ENCODE measurements at places on chromosomes 7 and 10.

DNA sequence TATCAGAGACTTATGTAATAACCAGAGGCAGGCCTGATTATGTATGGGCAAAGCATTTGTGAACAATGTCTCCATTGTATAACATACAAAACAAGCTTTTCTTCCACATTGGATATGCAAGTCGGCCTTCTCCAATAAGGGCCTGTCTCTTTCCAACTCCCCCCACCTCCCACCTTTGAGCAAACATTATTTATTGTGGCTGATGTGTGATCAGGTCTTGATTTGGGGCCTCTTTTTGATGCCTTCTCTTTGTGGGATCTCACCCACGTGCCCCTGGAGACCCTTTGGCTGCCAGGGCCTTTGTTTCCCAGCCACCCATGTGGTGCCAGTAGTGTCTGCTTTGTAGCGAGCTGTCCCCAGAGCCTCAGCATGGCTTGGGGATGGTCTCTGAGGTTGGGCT, 53.0 kb downstream of the TCF7L2 start:
- DNase-seq: no peak

DNA sequence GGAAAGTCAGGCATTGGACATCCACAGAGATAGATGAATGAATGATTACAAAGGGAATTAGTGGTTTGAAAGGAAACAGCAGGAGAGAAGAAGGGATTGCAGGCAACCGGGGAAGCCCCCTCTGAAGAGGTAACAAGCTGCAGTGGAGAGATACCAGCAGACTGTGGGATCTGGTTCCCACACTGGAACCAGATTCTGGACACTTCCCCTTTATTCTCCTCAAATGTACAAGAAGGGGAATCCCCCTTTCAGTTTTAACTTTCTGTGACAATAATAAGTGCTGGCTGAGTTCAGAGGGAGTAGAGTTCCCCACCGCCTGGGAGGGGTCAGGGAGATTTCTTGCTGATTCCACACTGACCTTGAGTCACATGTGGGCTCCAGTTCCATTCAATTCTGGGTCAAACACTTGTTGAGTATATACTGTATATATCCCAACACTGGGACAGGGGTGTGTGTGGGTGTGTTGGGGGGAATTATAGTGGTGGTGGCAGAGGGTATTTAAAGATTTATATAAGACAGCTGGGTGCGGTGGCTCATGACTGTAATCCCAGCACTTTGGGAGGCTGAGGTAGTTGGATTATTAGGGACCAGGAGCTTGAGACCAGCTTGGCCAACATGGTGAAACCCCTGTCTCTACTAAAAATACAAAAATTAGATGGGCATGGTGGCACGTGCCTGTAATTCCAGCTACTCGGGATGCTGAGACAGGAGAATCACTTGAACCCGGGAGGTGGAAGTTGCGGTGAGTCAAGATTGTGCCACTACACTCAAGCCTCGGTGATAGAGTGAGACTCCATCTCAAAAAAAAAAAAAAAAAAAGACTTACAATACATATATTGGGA, 16.5 kb upstream of the DDIT4 start:
- DNase-seq: no peak

- DNase-seq: no peak
These were observed 7.1 kb upstream of the TEX36 start for GRCh38 chr10:125689955-125690569.

- no peak for DNase-seq
These were observed 20.0 kb downstream of the LRRD1 start for GRCh38 chr7:92158660-92159575.

GRCh38 chr10:75547391-75548298, 116.2 kb downstream of the LRMDA start:
- no peak for DNase-seq

GRCh38 chr7:39741942-39742623, 118.7 kb downstream of the RALA start:
- DNase-seq: no peak

- DNase-seq: no peak
These were observed 337.1 kb downstream of the RNLS start for GRCh38 chr10:88245974-88246511.

GRCh38 chr7:151662251-151662826, 142.6 kb upstream of the RHEB start:
- DNase-seq: no peak

- DNase-seq: no peak
These were observed 40.0 kb upstream of the NPFFR1 start for GRCh38 chr10:70323697-70324338.

DNA sequence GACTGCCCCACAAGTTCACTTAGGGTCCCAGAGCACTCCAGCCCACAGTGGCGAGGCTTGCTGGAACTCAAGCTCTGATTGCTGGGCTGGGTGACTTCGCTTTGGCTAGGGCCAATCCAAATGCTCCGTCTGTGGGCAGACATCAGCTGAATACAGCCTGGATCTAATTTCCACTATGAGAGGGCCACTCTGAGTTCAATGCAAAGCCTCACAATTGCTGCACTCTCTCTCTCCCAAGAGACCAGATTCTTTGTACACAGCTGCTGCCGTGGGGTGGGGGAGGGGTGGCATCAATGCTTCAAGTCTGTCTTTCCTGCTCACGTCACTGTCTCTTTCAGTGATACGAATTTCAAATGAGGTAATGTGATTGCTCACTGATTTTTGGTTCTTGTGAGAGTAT, 47.3 kb upstream of the BPGM start:
- no peak for DNase-seq

DNA sequence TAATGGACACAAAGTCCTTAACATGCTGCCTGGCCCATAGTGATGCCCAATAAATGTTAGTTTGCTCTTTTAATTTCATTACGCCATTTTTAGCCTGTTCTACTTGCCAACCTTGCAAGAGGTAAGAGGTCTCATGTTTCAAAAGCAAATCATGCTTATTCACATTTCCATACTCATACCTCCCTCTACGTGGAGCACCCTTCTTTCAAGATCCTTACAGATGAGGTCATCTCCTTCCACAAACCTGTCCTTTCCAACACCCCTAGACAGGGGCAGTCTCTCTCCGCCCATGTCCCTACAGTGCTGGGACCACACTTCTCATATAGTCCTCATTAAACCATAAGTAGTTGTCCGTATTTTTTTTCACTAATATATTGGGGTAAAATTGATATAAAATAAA, 271.3 kb downstream of the FGFR2 start:
- no peak for DNase-seq

GRCh38 chr7:135795846-135796570, 47.4 kb upstream of the FAM180A start:
- DNase-seq: no peak

DNA sequence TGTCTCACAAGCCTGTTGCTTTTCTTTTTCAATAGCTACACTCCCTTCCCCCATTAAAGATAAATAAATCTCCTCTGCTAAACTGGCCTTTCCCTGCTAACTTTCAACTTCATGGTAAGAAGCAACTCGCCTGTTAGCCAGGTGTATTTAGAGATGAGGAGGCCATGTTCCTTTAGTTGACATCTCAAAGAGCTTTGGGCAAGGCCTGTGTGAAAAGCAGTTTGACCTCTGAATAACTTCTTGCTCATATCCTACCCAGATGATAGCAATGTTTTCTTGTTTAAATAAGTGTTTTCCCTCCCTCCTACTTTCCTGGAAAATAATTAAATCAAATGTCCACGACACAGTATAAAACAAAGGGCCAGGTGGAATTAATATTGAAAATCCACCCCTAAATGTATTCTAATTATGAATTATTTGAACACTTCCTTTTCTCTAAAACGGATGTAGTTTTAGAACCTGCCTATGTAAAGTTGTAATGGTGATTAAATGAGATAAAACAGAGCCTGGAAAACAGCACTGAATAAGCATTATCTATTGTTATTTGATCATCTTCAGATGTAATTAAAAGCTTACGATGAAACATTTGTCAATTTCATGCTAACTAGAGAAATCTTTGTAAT, 78.5 kb downstream of the HGF start:
- no peak for DNase-seq

- DNase-seq: no peak
These were observed 58.3 kb downstream of the INPP5A start for GRCh38 chr10:132595854-132596253.

GRCh38 chr10:3925184-3925583, 140.2 kb upstream of the KLF6 start:
- no peak for DNase-seq

- DNase-seq: no peak
These were observed 24.7 kb upstream of the ST8SIA6 start for GRCh38 chr10:17479015-17479615.

DNA sequence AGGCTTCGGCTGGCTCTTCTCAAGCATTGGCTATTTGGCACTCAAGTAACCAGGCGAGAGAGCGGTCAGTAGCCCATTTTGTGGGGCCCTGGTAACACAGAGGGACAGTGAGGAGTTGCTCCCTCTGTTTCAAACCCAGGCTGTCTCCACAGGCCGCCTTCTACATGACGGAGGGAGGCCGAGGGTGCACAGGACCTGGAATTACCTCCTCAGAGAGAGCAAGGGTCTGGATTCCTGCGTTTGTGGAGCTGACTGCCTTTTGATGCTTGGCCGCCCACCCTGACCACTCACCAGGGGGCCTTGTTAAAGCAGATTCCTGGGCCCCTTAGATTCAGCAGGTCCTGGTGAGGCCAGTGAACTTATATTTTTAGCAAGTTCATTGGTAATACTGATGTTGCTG, 12.3 kb downstream of the UPP1 start:
- DNase-seq: no peak

DNA sequence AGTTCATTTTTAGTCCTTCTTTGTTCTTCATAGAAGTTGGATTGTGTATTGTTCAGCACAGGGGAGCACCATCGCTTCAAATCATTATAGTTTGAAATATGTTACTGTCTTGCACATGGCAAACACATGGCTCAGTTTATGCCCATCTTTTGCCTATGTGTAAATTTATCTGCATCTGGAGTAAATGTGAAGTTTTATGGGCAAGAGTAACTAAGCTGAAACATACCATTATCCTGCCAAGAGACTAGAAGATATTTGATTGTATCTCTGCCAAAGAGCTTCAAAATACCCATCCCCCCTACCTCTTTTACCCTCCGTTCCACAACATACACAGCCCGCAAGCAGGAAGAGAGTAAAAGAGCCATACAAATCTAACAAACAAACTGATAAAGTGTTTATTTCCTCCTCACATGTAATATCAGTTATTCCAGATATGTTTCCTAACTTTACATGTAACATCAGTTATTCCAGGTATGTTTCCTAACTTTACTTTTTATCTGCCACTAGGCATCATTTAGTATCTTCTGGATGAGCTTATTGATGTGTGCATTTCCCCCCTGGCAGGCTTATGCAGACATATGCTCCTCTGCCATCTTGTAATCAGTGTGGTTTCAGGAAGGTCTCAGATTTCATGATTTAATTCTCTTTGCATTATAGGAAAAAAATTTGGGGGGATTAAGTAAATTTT, 127.7 kb downstream of the SRI start:
- no peak for DNase-seq

GRCh38 chr7:35026150-35026549, 11.1 kb downstream of the DPY19L1 start:
- no peak for DNase-seq

Measured in NCI-H774 (cell line).